T-helper 17 cell (primary cell): ENCODE measurements at places on chromosomes 6 and 20. TPM values are rescaled to one million over a fixed set of nuclear protein-coding genes. Genes with fewer than 3 reads are reported as not detected.

DNA sequence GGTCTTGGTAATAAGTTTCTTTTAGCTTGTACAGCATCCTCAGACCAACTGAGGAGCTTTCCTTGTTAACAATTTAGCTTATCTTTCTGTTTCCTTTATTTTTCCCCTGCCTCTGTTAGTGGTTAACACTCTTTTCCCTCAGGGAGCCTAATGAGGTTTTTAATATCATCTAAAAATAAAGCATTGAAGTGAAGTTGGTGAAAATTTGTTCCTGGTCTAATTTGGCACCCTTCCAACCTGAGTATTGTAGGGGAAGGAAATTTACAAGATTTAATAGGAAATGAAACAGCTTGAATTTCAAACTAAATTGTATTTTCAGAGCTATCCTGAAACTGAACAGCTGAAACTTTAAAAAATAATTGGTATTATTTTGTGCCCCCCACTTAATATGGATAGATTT lies 28.1 kb upstream of the VAPB start:
- no peak for DNase-seq

Gene HCK
- 7.5 TPM for total RNA-seq

DNA sequence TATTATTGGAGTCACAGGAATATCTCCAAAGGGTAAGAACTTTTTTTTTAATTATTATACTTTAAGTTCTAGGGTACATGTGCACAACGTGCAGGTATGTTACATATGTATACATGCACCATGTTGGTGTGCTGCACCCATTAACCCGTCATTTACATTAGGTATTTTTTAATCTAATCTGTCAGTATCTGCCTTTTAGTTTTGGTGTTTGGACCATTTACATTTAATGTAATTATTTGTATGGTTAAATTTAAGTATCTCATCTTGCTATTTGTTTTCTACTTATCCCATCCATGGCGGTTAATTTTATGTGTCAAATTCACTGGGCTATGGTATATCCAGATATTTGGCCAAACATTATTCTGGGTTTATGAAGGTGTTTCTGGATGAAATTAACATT lies 15.4 kb upstream of the OPN5 start:
- no peak for DNase-seq

Gene PKHD1
- total RNA-seq: 0.02 TPM

GRCh38 chr20:19652591-19653026 lies 105.4 kb upstream of the RIN2 start:
- DNase-seq: no peak

- DNase-seq: no peak
Observed at GRCh38 chr6:157461000-157461915, 80.3 kb downstream of the ZDHHC14 start.

GRCh38 chr6:138957903-138958302 lies 30.1 kb downstream of the REPS1 start:
- no peak for DNase-seq

DNA sequence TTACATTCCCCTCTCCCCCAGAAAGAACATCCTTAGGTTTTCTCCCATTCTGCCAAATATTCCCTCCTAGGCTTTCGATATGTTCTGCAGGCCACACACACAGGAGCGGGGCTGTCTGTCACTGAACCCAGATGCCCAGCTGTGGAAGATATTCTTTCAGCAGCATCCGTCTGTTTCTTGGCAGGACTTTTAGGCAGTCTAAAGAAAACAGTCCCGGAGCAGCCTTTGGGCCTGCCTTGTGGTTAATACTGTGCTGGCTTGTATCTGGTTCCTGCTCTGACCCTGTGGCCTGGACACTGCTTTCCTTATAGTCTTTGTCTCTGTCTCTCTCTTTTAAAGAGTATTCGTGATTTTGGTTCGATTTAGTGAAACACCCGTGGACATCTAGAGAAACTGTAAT lies 94.6 kb upstream of the SUPT3H start:
- DNase-seq: no peak

Gene SRMS
- total RNA-seq: not detected
